ENCODE measurements at places on chromosomes 5 and 9.

DNA sequence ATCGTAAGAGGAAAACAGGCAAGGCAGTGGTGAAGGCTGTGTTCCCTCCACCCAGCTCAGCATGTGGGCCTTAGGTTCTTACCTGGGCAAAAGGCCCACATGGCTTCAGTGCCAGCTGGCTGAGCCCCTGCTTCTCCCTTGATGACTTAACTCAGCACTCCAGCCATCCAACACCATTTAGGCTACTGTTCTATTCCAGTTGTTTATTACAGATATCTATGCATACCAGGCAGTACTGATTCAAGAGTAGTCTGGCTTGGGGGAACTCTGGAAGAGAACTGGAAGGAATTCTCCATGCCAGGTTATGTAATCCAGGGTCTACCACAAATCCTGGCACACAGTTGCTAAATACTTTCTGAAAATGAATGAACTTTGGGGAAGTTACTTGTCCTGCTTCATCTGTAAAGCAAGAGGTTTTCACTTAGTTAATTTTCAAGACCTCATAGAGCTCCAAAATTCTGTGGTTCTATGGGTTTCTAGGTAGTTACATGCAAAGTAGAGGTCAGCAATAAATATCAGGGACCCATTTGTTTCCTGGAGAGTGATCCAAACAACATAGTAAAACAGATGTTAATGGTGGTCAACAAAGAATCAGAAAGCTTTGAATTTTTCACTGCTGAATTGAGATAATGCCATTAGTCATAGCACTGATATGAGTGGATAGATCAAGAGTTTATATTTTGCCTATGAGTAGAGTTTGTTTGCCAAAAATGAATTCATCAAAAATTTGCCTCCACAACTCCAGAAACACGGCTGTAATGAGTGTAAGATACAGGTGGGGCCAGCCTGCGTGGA is 88.2 kb upstream of the OSMR start:
- no peak for DNase-seq

- no peak for DNase-seq
Measured at GRCh38 chr9:18159254-18159653, 314.7 kb upstream of the ADAMTSL1 start.

GRCh38 chr5:76401801-76402250 is 1.3 kb upstream of the IQGAP2 start:
- no peak for DNase-seq

DNA sequence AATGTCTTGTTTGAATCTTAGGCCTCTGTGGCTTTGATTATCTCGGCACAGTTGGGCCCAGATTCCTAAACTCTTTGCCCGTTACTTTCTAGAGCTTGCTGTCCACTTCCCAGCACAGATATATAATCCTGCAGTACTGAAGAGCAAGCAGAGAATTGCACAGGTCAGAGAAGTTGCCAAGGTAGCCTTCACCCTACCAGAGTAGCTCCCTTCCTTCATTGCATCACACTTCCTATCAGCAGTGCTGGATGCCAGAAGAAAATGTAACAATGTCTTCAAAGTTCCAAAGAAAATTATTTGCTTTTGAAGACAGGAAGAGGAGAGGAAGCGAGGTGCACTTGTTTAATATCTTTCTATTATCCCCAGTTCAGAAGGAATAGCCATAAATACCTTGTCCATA is 38.1 kb upstream of the SPATA31D4 start:
- no peak for DNase-seq

DNA sequence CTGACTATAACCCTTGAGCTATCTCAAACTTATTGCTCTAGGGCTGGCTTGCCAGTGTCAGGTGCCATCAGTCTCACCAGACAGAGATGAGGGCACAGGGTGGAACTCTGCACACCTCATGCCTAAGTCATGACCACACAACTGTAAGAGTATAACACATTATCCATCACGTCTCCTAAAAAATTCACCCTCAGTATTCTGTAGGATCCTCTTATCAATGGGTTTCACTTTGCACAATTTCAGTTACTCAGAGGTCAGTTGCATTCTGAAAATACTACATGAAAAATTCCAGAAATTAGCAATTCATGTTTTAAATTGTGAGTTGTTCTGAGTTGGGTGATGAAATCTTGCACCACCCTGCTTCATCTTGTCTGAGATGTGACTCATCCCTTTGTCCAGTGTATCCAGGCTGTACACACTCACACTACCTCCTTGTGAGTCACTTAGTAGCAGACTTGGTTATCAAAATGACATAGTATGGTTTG is 690.9 kb upstream of the CDH18 start:
- DNase-seq: no peak

- DNase-seq: no peak
Measured at GRCh38 chr9:7451062-7451461, 348.5 kb downstream of the DMAC1 start.

DNA sequence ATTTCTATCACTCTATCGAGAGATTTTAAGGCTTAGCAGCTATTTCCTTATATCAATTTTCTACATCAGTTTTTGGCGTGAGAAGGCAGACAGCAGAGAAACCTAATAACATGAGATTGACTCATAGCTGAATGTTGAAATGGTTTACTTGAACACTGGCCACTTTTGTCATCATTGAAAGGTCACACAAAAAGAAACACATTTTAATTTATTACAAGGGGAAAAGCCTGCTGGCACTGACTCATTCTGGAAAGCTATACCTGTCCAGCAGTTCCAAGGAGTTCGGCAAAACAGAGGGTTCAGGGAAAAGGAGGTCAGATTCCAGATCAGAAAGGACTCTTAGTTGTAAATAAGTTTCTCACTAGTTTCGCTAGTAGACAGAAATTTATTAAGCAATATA is 566.4 kb downstream of the DNAH5 start:
- DNase-seq: no peak

DNA sequence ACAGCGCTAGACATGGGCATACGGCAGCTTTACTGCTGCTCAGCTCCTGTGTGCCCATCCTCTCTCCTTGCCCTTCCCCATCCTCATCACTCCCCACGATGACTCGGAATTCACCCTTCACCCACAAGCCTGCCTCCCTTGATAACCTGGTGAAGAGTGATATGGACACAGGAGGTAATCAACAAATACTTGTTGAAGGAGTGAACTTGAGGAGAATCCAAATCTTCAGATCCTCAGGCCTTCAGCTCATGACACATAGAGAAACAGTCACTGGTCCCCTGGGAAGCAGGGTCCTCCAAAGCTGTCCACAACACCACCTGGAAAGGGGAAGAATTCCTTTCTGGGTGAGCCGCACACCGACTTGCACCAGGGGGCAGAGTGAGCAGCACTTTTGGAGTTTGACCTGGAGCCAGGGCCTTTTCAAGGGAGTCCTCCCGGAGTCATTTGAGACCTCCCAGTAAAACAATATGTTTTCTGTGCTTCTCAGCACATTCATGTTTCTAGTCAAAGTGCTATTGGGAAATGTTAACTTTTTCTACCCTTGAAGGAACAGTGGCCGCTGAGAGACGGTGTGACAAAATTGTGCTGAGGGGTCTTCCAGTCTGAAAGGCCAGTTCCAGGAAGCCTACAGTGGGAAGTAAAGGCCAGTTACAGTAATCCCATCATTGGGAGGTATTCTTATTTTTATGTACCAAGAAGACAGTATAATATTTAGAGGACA is 332.3 kb downstream of the CWC27 start:
- no peak for DNase-seq

- DNase-seq: no peak
Measured at GRCh38 chr9:129321286-129322021, 143.4 kb upstream of the IER5L start.

- no peak for DNase-seq
Measured at GRCh38 chr5:36078430-36078829, 11.7 kb upstream of the UGT3A2 start.

DNA sequence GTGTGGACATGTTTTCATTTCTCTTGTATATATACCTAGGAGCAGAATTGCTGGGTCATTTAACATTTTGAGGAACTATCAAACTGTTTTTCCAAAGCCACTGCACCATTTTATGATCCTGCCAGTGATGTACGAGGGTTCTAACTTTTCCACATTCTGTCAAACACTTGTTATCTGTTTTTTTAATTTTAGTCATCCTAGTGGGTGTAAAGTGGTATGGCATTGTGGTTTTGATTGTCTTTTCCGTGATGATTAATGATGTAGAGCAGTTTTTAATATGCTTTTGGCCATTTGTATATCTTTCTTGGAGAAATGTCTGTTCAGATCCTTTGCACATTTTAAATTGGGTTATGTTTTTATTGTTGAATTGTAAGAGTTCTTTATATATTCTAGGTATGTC is 107.0 kb downstream of the MELK start:
- DNase-seq: no peak

- no peak for DNase-seq
Measured at GRCh38 chr9:124122813-124123462, 111.4 kb downstream of the LHX2 start.

DNA sequence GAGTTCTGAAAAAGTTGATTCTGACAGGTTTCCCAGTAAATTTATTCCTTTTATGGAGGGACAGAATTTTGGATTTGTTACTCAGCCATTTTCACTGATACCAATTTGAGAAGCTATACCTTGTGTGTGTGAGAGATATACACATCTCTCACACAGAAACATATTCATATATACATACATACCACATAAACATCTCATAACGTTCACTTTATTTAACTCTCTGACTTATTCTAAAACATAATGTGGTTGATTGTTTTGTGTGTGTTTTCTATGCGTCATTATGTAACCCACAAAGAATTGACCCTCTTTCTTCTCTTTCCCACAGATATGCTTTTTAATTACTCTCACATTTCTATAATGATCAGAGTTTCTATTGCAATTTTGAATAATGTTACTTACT is 570.8 kb upstream of the TLE4 start:
- no peak for DNase-seq

DNA sequence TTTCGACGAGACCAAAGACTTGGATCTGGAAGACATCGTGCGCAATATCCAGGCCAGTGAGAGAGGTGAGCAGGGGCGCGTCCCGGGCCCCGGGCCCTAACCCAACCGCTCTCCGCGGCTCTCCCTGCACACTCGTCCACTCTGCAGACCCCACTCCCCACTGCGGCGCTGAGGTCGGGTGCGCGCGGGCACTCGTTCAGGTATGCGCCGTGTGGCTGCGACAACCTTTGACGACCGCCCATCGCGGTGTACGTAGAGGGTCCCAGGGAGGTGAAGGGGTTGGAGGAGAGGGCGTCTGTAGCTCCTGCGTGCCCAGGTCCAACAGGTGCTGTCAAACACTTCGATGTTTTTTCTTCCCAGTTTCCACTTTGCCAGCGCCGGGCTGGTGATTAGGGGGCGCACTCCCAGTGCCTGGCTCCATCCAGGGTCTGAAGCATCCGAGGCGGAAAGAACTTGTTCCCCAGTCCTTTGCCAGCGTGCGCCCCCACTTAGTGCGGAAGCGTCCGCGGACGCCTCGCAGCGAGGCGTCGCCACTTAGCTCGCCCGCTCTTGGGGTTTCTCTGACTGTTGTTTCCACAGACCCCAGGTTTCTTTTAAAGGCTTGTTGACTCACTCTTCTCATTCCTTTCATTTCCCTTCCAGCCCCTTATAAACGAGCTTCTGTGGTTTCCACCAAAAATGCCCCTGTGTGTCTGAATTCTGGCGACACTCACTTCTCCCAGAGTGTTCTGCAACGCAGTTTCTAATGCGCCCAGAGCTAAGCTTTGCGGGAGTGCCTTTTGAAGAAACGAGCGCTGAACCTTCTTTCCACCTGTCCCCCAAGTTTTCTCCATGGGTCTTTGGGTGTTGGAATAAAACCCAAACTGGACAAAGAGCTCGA is 1.6 kb downstream of the NPR3 start:
- no peak for DNase-seq

DNA sequence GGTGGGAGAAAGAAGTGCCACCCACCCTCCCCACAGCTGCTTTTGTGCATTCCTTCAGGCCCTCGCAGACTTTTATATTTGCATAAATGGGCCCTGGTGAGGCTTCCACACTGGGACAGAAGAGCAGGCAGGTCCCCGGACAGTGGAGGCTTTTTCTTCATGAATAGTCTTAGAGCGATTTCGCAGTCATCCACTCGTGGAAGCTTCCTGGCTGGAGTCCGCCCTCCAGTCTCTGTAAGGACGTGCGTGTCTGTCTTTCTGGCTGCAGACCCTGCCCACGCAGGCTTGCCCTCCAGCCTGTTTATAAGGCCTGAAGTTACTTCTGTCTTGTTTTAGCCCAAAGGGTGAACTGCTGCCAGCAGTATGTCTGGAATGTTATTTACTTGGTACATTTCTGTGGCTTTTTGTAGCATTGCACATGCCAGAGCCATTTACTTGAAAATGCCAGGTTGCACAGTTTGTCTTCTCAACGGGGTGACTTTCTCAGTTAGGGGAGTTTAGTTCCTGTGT is 195.7 kb downstream of the AOPEP start:
- DNase-seq: no peak

DNA sequence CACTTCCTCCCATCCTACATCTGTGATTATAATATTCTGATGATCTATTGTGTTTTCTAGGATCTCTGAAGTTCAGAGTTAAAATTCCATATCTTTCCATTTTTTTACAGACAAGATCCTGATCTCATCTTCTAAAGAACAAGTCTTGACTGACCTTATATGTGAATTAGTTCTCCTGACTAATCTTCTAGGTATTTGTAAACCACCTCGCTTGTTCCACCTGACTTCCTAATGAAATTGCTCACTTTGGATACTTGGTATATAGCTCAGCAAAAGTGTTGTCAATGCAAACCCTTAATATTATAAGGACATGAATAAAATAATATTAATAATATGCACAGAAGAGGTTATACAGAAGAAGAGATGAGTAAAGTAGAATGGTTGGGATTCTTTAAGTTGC is 68.2 kb upstream of the NR4A3 start:
- no peak for DNase-seq

GRCh38 chr5:110840347-110840960 is 101.6 kb downstream of the SLC25A46 start:
- no peak for DNase-seq

GRCh38 chr5:99179206-99179605 is 250.4 kb upstream of the CHD1 start:
- no peak for DNase-seq

DNA sequence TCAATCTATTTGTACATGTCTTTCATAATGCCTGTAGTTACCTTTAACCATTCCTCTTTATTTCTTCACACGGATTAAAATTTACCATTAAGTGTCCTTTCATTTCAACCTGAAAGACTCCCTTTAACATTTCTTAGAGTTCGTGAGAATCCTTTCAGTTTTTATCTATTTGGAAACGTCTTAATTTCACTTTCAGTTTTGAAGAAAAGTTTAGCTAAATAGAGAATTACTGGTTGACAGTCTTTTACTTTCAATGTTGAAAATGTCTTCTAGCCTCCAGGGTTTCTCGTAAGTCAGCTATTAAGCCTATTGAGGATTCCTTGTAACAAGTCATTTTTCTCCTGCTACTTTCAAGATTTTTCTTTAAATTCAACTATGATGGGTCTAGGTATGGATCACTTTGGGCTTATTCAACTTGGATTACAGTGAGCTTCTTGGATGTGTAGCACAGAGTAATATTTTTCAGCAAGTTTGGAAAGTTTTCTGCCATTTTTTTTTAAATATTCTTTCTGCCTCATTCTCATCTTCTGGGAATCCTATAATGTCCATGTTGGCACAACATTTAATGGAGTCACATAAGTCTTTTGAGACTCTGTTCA is 48.5 kb downstream of the RFX3 start:
- no peak for DNase-seq

GRCh38 chr5:61177716-61178115 is 15.4 kb upstream of the SMIM15 start:
- DNase-seq: no peak

Measured in GM18507 (cell line).